ENCODE measurements at places on chromosomes 3 and 15.

DNA sequence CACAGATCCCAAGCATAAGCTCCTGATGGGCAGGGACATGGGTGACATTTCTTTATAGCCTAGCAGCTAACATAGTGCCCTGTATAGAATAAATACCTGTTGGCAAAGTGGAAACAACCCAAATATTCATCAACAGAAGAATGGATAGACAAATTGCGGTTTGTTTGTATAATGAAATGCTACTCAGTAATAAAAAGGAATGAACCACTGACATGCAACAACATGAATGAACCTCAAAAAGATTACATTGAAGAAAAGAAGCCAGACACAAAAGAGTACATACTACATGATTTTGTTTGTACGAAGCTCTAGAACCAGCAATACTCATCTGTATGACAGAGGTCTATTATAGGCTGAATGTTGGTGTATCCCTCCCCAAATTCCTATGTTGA lies 33.6 kb upstream of the GALNT15 start:
- no peak for DNase-seq

DNA sequence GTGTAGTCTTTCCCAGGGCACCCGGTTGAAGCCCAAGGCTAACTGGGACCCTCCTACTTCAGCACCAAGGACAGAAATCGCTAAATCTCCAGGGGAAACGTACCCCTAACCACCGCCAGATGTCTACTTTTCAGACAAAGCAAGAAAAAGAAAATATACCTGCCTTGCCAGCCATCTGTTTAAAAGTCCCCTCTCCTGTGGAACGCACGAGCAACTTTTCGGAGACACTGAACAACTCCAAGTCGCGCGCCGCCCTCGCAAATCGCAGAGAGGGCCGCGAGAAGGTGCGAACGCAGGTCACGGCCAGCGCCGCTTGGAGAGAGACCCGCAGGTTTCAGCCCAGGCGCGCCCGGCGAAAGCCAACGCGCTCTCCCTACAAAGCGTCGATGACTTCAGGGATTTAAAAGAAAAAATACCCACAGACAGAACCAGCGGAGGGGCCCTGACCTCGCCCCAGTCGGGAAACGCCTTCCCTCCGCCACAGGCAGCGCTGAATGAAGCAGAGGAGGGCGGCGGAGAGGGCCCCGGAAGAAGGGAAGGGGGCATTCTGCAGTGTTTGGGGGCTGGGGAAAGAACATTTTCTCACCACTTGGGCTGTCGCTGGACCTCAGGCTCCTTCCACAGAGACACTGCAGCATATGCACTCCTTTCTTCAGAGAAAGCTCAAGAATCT lies 213.1 kb downstream of the FGF12 start:
- DNase-seq: no peak

GRCh38 chr3:37979541-37980461 lies 10.8 kb upstream of the VILL start:
- DNase-seq: no peak

- DNase-seq: no peak
Measured at GRCh38 chr3:176521531-176522175, 675.6 kb downstream of the TBL1XR1 start.

GRCh38 chr15:72200395-72201237 lies 3.0 kb upstream of the GRAMD2A start:
- no peak for DNase-seq

DNA sequence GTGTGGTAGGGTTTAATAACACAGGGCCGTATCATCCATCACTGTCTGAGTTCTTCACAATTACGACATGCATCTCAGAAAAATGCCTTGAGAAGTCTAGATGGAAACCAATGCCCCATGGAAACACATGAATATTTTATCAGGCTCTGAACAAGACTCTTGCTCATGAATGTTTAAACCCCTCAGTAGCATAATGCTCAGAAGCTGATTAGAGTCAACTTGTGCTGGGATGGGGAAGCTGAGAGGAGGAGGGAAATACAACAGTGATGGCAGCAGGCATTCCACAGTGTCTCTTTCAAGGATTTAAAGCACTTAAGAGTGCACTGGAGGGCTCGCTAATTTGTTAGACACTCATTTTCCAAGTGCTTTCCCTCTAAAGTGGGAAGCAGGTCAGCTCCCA lies 3.8 kb downstream of the GPR156 start:
- DNase-seq: no peak

- DNase-seq: peak; percentile 62
Measured at GRCh38 chr15:29090617-29091466, 178.8 kb downstream of the NSMCE3 start.

GRCh38 chr3:12345584-12346494 lies 57.0 kb downstream of the PPARG start:
- DNase-seq: no peak

DNA sequence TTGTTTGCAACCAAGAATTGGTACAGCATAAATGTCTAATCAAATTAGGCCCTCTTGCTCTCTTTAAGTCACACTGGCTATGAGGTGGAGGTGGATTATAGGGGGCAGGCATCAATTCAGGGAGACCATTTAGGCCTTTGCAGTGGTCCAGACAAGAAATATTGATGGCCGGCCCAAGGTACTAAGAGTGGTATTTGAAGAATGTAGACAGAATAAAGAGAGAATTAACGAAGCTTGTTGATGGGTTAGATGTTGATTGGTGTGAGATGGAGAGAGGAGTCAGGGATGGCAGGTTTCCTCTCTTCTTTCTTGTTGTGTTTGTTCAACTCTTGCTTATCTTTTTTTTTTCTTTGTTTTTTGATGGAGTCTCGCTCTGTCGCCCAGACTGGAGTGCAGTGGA lies 48.5 kb downstream of the PIK3CA start:
- DNase-seq: no peak

DNA sequence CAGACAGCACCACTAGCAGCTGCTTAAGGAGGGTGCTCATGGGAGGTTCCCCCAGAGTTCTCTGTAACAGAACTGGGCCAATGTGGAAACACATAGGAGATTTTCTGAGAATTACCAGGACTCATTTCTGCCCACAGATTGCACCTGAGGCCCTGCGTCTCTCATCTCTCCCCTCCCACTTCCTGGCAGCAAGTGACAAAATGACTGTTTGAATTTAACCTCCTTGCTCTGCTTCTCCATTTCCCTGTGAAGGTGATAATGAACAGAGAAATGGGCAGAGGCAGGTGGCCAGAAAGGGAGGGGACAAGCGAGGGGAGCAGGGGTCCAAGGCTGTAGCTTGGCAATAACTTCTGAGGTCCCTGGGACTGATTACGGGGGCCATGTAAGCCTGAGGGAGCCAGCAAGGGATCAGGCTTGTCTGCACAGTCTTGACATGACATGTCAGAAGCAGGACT lies 8.0 kb downstream of the EPHB1 start:
- DNase-seq: peak; percentile 24

GRCh38 chr3:61936344-61936937 lies 375.1 kb downstream of the PTPRG start:
- DNase-seq: no peak

GRCh38 chr3:27943106-27943505 lies 221.0 kb upstream of the EOMES start:
- no peak for DNase-seq

GRCh38 chr3:187811585-187812250 lies 66.5 kb upstream of the BCL6 start:
- DNase-seq: no peak

- DNase-seq: no peak
Measured at GRCh38 chr3:23665741-23666140, 140.0 kb upstream of the UBE2E1 start.

DNA sequence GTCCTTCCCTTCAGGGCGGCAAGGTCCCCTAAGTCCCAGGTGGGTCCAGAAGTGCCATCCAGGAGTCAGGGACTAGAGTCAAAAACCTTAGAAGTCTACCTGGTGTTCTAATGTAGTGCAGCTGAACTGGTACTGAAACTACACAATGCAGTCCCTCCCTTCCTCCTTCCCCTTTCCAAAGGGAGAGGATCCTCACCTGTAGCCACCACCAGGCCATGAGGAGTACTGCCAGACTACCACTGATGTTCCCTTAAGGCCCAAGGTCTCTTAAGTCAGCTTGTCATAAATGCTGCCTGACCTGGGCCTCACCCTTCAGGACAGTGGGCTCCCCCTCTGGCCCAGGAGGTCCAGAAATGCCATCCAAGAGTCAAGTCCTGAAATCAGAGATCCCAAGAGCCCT lies 98.9 kb downstream of the ULK4 start:
- no peak for DNase-seq

- DNase-seq: peak; percentile 43
Measured at GRCh38 chr3:172040078-172040980, 951 bp downstream of the FNDC3B start.

DNA sequence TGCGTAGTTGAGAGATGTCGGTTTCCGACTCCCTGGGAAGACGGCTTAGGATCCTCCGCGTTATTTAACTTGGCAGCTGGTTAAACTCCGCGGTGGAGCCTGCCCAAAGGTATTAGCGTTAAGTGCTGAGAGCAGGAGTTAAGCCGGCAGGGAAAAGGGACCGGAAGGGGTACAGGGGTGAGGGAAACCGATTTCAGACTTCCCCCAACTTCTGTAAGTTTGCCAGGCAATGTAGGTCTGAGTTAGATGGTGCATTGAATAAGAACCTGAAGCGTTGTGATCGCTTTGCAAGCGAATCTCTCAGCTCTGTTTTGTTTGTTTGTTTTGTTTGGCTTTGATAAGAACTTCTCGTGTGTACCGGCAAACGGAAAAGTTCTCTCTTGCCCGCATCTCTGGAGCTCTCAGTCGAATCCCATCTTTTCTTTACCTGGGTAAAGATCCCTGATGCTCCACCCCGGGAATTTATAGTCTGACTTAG lies 6.0 kb upstream of the FEZF2 start:
- no peak for DNase-seq

GRCh38 chr3:142088522-142088921 lies 60.8 kb downstream of the TFDP2 start:
- no peak for DNase-seq

- DNase-seq: no peak
Measured at GRCh38 chr15:79042213-79042928, 48.2 kb downstream of the RASGRF1 start.

- peak; percentile 10 for DNase-seq
Measured at GRCh38 chr3:48409291-48410201, 20.3 kb downstream of the PLXNB1 start.
